ENCODE measurements at places on chromosomes 1 and 21.

GRCh38 chr1:243770860-243771259 lies 79.2 kb downstream of the AKT3 start:
- no peak for DNase-seq

DNA sequence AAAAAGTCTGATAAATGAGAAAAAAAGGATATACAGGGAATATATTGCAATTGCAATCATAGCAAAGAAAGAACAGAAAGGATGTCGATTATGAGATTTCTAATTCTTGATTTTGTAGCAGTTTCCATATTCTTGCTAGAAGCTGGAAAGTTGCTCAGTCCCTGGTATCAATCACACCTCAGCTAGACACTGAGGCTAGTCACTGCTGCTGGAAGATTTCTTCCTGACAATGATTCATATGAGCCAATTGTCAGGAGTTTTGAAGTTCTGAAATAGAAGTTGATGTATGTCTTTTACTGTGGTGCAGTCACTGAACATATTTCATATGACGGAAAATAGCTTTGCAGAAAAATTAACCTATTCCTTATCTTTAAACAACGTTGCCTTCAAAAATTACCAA lies 208.4 kb upstream of the C1orf105 start:
- DNase-seq = no peak

DNA sequence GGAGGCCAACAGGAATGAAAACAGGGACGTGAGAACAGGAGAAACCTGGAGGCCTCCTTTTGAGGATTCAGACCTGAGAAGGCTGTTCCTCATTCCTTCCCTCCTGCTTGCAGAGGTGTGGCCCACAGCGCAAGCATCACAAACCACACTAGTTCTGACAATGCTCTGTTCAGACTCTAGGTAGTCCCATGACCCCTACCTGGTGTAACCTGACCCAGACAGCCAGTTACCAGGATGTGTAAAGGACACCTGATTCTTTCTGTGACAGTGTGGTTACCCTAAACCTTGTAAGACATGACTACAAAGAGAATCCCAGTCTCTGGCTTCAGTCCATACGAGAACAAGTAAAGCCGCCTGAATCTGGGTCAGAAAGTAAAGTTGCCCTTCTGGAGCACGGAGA lies 3.2 kb downstream of the MECR start:
- no peak for DNase-seq

GRCh38 chr21:14438211-14438610 lies 55.3 kb upstream of the HSPA13 start:
- DNase-seq = no peak

GRCh38 chr21:15820327-15820726 lies 90.5 kb downstream of the USP25 start:
- DNase-seq = no peak

GRCh38 chr1:41041614-41042270 lies 20.2 kb upstream of the SLFNL1 start:
- DNase-seq = no peak

- DNase-seq = no peak
Measured at GRCh38 chr1:228898582-228898992, 163.3 kb downstream of the RHOU start.

DNA sequence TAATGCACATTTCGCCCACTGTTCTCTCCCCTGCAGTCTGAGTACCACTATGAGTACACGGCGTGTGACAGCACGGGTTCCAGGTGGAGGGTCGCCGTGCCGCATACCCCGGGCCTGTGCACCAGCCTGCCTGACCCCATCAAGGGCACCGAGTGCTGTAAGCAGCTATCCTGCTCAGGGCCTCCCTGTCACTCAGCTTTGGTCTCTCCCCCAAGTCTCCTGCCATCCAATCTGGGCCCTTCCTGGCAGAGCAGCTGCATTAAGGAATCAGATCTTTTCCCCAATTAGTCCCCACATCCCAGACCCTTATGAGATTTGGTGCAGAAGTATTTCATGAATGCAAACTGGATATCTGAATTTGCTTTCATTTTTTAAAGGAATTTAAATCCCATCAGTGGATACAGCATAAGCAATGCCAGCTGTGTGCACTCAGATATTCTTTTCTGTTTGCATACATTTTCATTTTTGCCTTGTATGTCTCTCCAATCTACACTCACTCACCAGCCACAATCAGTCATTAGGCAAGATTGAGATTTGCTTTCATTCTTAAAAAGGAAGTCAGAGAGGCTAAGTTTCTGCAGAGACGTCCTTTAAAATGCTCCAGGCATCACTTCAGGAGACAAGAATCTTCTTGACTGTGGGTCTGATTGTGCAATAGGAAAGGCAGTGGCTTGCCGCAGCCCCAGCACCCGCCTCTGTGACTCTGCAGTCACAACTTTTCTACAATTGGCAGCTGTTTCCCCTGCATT lies 48.1 kb downstream of the ELAPOR1 start:
- no peak for DNase-seq

GRCh38 chr1:202791077-202791747 lies 17.0 kb downstream of the KDM5B start:
- no peak for DNase-seq

DNA sequence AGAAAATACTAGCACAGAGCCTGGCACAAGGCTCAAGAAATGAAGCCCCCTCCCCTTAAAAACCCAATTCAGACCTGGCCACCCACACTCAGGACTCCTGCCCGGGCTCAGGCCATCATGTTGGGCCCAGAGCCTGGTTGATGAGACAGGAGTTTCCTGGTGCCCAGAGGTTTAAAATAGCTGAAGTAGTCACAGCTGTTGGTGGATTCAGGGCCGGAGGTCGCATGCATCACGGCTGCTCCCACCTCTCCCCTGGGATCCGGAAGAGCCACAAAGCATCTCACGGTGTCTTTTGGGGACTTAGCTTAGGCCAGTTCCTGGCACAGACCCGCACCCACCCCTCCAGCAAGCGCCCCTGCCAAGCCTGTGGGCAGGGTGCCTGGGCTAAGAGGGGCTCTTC lies 2.6 kb upstream of the PADI2 start:
- DNase-seq = no peak

GRCh38 chr1:212920246-212920645 lies 30.1 kb upstream of the VASH2 start:
- no peak for DNase-seq

GRCh38 chr21:34570313-34570712 lies 44.6 kb downstream of the RCAN1 start:
- DNase-seq = no peak

DNA sequence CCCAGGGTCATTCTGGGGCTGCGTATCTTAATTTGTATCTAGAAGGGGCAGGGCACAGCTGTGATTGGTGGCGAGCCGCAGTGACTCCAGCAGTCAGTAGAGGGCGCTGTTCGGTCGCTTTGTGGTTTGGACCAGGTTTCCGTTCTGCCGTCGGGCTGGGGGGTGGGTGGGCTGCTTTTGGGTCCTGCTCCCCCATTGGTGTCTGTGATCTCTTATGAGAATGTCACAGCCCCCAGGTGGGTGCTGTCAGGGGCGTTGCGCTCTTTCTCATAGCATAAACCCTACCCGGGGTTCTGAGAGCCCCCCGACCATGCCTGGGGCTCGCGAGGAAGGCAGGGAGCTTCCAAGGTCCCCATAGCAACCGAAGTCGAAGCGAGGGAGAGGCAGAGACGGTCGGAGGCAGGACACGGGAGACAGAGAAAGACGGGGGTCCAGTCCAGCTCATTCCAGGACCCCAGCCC lies 5.4 kb downstream of the TFF3 start:
- peak; percentile 36 for DNase-seq

DNA sequence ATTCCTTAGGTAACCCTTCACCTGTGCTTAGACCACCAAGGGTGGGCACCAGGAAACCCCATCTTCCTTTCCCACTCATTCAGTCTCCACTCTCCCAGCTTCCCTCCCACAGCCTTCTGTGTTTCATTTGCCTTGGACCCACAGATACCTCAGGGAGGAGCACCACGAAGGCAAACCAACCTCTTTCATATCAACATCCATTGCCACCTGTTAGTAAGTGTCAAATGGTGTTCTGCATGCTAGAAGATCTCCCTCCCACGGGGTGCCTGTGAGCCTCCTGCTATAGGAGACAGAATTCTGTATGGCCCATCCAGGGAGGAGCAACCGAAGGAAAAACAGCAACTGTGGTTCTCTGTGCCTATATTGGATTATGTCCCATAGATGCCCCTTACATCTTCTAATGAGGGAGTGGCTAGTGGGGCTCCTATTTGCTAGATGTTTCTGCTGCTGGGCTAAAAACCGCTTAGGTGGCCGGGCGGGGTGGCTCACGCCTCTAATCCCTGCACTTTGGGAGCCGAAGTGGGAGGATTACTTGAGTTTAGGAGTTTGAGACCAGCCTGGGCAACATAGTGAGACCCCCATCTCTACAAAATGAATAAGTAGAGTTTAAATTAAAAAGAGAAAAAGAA lies 25.6 kb upstream of the SCCPDH start:
- DNase-seq = no peak

- DNase-seq = no peak
Measured at GRCh38 chr1:163875200-163875926, 553.6 kb downstream of the NUF2 start.

DNA sequence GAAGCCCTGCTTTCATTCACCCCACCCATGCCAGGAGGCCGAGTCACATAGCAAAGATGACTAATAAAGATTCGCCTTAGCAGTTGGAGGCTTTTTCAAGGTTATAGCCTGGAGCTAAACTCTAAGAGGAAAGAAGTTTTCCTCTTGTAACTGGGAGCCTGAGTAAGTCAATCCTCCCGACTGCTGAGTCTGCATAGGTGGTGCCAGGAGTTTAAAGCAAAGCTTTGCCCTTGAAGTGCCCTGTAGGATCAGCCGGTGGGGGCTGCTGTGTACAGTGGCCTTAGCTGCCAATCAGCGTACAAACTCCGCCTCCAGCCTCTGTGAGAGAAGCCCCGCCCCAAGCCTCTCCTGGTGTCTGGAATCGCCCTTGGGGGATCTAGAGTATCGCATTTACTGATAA lies 147.5 kb upstream of the SPATA6 start:
- no peak for DNase-seq

DNA sequence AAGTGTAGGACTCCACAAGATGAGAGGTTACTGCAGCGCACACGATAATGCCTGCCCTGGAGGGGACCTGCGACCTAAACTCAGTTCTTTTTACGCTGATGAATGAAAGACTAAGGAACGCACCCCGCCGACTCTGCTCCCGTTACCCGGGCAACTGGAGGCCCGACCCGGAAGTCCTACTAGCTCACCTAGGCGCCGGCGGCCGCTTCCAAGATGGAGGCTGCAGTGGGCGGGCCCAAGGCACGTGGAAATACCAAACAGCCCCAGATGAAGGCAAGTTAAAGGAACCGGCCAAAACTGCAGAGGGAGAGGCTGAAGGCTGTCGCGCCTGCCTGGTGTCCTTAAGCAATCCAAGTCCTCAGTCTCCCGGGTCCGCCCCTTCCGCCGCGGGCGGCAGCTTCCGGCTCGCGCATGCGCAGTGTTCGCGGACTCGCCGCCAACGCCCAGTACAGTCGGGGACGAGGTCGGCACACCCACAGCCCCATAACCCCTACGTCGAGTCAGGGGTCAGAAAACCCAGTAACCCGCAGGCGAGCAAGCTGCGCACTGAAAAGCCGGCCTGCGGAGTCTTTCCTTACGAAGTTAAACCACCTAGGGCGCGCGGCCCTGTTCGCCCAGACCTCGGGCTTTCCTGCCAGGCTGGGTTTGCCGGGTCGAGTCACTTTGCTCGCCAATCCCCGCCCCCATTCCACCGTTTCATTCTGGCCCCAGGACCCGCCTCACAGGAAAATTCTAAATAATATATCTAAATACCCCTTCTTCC lies at the start of gene SETD4:
TSS of gene SETD4 (minus strand) at position 368 of the 763 bp plus-strand sequence. CDS start 1,638 bp downstream, outside the sequence.
- peak; percentile 84 for DNase-seq

DNA sequence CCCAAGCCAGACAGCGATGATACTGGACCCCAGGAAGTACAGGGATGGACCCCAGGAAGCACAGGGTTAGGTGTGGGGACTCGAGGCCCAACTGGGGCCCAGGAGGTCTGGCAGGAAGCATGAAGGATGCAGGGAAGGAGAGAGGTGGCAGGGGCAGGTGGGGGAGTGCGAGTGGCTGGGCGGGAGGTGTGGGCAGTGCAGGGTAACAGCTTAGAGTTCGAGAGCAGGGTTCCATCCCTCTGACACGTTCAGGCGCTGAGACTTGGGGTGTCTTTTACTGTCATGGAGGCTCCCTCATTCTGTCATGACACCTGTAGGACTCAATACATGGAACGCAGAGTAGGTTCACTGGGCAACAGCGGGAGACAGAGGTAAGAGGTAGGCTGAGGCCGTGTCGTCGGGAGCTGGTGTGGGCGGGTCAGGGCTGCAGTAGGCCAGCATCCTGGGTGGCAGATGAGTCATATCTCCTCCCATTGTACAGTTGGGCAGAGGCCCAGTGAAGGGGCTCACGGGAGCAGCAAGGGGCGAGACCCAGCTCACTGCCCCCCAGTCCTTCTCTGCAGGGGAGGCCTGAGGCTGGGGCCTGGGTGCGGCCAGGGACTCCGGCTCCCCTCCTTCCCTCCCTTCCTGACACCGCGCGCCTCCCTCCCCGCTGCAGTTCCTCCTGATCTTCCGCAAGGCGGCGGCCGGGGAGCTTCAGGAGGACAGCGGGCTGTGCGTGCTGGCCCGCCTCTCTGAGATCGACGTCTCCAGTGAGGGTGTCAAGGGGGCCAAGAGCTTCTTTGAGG lies 11.6 kb upstream of the CTRC start:
- no peak for DNase-seq

DNA sequence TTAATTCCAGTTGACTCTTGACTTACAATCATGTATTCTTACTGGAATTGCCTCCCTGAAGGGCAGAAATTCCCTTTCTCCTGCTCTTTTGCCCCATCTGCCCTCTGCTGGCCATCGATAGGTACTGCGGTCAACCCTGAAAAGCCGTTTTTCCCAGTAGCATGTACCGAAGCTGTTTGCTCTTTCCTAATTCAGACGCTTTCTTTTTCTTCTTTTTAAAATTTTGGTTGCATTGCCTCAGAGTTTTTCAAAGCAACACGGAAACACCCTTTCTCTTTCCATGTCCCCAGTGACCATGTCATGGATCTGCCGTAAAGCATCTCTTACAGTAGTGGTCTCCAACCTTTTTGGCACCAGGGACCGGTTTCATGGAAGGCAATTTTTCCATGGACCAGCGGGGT lies 164.2 kb upstream of the C1orf21 start:
- no peak for DNase-seq

DNA sequence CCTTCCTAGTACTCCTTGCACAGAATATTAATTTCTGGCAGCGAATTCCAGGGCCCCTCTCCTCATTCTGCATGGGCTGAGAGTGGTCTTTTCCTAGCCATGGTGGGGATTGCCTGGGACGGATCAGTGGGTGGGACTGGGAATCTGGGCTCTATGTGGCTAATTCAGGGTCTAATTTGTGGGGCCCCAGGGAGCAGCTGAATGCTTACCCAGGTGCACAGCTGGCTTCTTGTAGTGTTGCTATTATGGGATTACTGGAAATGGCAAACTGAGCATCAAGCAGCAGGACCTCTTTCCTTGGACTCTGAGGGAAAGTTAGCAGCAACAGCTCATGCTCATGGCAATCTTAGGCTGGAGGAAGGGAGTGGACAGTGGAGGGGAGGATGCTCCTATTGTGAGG lies 187.1 kb upstream of the CACNA1E start:
- no peak for DNase-seq

DNA sequence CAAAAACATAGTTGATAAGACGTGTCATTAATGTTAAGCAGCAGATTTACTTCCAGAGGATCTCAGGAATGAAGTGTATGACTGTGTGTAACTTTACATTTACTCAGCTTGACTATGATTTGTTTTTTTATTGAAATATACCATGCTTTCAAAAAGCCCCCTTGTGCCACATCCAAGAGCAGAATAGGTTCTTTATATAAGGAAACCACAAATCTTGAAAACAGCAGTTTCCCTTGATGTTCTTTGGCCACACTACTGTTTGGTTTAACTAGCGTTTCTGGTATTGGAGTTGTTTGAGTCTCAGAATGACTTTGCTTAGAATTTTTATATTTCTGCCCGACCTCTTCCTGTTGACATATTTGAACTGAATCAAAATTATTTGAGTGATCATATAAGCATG lies 25.0 kb downstream of the LRRC8C start:
- DNase-seq = no peak

All from stimulated activated CD8-positive, alpha-beta memory T cell treated with anti-CD3 and anti-CD28 coated beads, Interleukin-7, amount 100 ng/mL, for 1 hour (primary cell).